ENCODE measurements at places on chromosomes 3 and 15.

DNA sequence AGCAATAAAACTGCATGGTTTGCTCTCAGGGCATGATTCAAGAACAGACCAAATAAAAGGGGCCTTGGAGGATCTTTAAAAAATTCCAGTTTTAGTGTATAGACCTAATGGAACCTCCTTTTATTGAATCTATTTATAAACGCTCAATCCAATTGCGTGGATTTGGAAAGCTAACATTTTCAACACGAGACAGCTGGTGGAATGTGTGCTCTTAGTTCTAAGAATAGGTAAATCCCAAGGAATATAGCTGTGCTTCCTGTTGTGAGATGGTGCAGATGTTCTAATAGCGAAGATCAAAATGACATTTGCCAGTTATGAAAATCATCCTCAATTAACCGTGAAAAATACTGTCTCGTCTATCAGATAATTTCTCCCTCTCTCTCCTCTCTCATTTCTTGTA, 192.5 kb downstream of the ATP10A start:
- DNase-seq = no peak

GRCh38 chr3:16456784-16457415, 56.6 kb downstream of the RFTN1 start:
- no peak for DNase-seq

GRCh38 chr15:28931828-28932227, 46.1 kb downstream of the APBA2 start:
- DNase-seq = no peak

DNA sequence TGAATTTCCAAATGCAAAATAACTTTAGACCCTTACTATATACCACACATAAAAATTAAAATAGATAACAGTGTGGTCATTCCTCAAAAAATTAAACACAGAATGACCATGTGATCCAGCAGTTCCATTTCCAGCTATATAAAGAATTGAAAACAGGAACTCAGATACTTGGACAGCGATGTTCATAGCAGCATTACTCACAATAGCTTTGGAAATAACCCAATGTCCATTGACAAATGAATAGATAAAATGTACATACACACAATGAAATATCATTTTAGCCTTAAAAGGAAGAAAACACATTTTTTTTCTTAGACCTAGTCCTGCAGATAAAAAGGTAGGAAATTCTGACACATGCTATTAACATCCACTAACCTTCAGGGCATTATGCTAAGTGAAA, 26.7 kb downstream of the RAD51 start:
- DNase-seq = no peak

DNA sequence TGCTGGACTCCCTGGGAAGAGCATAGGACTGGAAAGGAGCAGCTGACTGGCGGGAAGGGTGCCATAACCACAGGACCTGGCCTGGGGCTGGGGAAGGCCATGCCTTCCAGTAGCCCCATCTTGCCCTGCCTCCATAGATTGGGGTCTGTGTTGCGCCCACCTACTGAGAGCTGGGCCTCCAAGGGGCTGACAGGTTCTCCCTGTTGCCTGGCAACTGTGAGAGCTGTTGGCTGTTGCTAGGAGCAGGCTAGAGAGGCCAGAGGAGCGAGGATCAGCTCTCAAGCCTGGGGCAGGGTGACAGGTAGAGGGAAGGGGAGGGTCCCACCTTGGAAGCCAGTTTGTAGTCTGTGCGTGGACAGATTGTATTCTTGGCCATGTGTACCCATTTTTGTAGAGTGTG, 2.8 kb upstream of the GNAI2 start:
- DNase-seq = no peak

- DNase-seq = no peak
Measured at GRCh38 chr3:13144163-13145023, 71.2 kb upstream of the IQSEC1 start.

GRCh38 chr15:61130950-61131942, 97.9 kb downstream of the RORA start:
- DNase-seq = no peak

- DNase-seq = no peak
Measured at GRCh38 chr3:87895983-87896382, 162.8 kb downstream of the CGGBP1 start.

DNA sequence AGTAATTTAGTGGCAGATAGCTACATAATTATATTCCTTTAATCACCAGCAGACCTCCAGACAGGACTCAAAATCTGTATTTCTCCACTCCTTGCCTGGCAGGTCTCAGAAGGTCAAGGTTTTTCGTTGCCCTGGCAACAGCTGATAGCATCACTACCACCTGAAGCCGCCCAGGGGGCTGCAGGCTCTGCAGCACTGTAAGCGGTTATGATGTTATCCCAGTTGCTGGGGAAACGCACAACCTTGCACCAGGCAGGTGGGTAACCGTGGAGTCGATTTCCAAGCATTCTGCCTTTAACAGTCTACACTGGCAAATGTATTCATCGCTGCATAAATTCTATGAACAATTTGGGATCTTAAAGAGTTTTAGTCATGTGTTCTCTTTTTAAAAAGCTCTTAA, 756.3 kb downstream of the NTRK3 start:
- no peak for DNase-seq

DNA sequence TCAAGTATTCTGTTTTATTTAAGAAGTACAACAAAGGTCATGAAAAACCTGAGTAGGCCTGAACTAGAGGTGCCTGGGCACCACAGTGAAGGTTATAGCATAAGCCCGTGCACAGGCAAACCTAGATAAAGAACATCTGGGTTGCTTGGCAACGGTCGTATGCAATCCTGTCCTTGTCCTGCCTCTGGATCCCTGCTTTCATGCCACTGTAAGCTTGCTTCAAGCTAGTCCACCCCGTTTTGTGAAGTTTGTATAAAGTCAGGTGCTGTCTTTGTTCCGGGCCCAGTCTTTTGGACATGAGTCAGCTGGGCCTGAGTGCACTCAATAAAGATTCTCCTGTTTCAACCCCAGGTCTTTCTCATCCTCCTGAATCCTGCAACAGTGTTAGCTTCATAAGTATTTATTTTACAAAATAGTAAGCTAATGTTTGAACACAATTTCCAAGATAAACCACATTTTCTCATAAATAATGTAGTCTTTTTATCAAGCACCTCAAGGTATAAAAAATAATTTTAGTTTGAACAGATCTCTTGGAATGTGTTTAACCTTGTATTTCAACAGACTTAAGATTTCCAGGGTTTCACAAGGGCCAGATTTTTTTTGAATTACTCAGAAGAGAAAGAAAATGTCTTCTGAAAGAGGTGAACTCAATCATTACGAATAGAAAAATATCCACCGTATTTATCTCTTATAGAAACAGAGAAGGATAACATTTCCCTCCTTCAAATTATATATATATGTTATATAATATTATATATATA, 14.3 kb upstream of the SLC9C1 start:
- DNase-seq = no peak

- DNase-seq = no peak
Measured at GRCh38 chr15:90681480-90681879, 35.7 kb upstream of the BLM start.

GRCh38 chr3:18652781-18653180, 227.6 kb upstream of the SATB1 start:
- DNase-seq = no peak

DNA sequence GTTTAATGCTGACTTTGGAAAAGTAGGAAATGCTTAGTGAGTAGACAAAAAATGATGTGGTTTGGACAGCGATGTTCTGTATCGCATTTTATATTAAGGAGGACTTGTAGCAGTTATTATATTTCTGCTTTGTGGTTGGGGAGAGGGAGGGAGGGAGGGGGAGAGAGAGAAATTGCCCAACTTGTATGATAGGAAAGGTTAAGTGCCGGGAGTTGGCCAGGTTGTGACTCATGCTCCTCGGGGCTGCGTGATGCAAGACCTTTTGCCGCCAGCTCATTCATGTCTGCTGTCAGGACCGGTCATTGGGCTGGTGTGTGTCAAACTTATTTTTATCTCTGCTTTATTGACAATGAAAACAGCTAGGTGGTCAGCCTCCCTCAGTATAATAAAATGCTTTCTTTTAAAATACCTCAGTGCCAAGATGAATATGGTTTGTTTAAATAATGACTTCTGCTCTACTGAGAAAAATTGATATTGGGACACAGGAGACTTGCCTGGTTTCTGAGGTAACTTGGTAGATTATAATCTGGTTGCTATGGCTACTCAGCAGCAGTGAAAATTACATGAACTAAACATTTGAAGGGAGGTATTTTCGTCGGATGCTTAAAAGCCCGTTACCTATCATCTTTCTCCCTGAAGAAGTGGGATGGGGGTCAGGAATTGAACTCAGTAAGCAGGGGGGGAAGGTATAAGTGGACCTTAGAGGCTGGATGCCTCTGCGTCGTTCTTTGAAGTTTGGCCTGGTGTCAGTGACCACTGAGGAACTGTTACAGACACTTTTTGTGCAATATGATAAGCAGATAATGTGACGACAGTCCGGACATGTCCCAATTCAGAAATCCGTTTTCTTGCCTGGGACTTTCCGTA, 90.7 kb downstream of the FNDC3B start:
- DNase-seq = peak; percentile 60

DNA sequence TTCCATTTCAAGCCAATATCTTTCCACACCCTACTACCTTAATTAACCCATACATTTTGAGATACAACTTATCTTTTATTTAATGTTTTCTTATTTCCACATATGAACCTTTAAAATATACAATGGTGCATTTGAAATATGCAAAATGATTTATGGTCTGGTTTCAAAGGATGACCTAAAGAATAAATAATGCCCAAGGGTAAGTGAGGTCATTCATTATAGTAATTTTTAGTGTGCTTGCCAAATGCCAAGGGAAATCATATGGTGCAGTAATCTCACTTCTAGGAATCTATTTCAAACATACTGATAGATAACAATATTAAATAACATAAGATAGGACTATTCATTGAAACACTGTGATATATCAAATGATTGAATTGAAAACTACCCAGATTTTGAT, 1055.4 kb downstream of the AGBL1 start:
- no peak for DNase-seq

DNA sequence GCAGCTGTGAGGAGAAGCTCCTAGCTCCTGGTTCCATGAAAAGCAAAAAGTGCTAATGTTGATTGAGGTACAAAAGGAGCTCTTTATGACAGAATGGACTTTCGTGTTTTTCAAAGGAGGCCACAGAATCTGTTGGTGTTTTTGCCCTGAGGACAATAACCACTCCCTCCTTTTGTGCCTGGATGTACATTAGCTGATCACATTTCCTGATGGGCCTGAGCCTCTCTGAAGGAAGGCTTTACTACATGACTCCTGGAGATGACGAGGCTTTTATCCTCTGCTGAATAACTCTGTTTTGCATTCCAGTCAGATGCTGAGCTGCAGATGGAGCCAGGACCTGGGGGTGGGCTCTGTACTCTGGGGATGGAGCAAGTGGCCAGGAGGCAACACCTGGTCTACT, 301.9 kb downstream of the CACNA2D3 start:
- DNase-seq = no peak

DNA sequence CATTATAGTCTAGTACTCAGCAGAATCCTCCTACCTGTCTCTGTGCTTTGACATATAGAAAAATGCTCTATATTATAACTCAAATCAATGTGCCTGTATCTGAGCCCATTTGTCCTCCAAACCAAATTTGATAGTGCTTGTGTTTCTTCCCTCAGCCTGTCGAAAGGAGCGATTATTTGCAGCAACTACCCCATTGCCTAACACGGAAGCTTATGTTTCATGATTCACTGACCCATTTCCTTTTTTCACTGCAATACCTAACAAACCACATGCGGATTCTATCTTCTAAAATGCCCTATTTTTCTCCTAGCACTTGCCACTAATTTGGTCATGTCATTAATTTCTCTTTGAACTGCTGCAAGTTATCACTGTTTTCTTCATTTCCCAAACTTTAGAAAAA, 1220.6 kb upstream of the CADM2 start:
- DNase-seq = no peak

DNA sequence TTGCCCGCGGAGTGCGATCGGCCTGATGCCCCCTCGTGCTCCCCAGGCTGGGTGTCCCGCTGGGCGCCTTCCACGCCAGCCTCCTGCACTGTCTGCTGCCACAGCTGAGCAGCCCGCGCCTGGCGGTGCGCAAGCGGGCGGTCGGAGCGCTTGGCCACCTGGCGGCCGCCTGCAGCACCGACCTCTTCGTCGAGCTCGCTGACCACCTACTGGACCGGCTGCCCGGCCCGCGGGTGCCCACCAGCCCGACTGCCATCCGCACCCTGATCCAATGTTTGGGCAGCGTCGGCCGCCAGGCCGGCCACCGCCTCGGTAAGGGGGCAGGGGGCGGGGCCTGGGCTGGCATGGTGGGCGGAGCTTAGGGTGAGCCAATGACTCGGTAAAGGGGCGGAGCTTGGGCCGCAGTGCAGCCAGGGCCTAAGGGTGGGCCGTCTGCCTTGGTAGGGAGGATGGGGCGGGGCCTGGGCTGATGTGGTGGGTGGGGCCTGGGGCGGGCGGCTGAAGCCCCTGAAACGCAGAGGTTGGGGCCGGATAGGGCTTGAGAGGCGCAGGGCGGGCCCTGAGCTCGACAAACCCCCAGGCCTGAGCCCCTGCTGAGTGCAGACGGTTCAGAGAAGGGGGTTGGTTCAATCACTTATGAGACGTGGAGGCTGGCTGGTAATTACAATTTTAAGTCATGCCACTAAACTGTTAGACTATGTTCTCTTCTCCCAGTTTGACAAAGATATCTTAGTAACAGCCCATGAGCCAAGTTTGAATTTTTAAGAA, 13.7 kb downstream of the CAND2 start:
- peak; percentile 93 for DNase-seq

- no peak for DNase-seq
Measured at GRCh38 chr15:64503640-64504039, 43.3 kb downstream of the ZNF609 start.

GRCh38 chr15:80211976-80212375, 40.0 kb downstream of the CTXND1 start:
- DNase-seq = no peak

GRCh38 chr15:52361975-52362494, 66.4 kb upstream of the MYO5C start:
- DNase-seq = no peak

DNA sequence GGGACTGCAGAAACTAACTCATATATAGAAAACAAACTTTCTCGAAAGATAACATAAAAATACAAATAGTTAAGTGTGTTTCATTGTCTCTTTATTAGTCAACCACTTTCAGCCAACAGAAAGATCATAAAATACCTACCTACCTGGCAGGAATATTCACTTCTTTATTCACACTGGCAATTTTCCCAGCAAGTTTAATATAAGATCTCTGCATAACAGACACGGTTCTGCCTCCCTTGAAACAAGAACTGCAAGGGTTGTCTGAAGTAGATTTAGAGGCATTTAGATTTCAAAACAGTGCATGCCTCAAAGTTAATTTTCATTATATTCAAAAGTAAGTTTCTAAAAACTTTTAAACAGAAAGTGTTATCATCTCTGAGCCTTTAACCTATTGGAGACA, 7.1 kb downstream of the NPTN start:
- DNase-seq = no peak

- no peak for DNase-seq
Measured at GRCh38 chr3:47266709-47267489, 15.7 kb downstream of the KIF9 start.

DNA sequence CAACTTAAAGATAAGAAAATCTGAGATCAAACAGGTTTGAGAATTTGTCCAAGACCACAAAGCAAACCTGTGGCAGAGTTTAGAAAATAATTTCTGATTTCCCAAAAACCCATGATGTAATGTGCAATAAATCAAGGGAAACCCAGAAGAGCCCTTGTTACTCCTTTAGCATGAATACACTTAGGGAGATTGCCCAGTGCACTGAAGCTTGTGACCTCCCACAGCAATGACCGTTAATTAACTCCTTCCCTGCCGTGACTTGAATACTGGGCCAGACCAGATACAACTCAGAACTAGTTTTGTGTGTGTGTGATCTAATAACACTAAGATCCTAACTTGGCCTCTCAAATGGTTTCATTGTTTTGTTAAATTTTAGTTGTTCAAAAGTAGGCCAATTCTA, 2.5 kb downstream of the PRKAR2A start:
- DNase-seq = no peak
